Germinal center (tissue), 1 donor: ENCODE measurements at places on chromosomes 2 and 18.

- DNase-seq: no peak
Observed at GRCh38 chr2:51959696-51960095, 927.8 kb upstream of the NRXN1 start.

DNA sequence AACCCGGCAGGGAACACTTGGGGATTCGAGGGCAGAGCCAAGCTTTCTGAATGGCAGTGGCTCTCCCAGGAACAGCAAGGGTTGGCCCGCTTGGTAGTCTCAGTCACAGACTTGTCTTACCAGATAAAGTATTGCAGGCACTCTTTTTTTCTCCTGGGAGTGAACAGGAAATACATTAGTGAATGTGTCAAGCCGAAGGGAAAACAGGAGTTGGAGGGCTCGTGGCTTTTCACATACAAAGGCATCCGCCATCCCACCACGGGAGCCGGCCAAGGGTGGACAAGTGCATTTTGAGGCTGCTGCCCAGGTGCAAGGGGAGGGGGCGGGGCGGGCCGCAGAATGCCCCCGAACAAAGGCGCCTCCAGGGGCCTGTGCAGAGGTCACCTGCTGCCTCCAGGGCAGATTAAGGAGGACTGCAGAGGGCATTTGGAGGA, 163.3 kb upstream of the SIX3 start:
- no peak for DNase-seq

DNA sequence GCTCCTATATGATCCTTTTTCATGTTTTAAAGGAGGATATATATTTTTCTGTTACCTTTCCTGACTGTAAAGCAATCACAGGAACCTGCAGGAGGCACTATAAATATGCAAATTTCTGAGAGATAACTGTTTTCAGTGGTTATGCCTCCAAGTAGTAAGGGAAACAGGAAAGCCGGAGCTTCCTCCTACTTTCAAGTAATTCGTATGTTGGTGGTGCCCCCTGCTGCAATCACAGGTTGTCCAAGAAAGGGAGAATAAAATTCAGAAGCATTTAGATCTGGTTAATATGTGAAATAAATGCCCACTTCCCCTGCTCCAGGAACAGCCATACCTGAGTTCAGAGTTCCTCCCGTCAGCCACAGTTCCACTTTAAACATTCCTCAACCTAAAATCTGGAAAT, 12.0 kb upstream of the BCL11A start:
- DNase-seq: peak; percentile 24

DNA sequence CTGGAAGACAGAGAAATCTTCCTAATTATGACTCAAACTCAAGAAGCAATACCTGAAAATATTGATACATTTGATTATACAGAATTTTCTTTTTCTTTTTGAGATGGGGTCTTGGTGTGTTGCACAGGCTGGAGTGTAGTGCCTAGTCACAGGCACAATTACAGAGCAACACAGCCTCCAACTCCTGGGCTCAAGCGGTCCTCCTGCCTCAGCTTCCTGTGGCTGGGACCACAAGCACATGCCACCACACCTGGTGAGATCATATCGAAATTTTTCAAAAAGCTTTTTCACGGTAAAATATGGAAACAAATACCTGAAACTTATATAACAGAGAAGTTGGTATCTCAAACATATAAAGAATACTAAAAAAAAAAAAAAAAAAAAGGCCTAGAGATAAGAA, 27.9 kb downstream of the TGFBRAP1 start:
- no peak for DNase-seq

- no peak for DNase-seq
Observed at GRCh38 chr2:83874066-83874465, 585.0 kb downstream of the SUCLG1 start.

DNA sequence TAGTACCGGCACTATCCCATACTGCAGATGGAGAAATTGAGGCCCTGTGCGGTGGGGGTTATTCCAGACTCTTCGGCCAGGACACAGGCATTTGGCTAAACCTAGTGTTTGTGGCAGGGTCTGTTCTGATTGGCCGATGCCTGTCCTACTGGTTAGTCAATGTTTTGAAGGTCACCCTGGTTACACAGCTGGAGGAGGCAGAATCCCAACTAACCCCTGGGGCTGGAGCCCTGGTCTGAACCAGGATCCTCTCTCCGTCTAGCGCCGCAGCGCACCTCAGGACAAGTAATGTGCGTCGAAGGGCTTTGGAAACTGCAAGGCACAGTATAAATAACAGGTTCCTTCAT, 19.4 kb downstream of the TEX44 start:
- DNase-seq: no peak

- DNase-seq: no peak
Observed at GRCh38 chr2:41907771-41908207, 140.0 kb upstream of the PKDCC start.
